Bronchial epithelial cell (primary cell): ENCODE measurements at places on chromosomes 1 and 21. TPM values are rescaled to one million over a fixed set of nuclear protein-coding genes. Genes with fewer than 3 reads are reported as not detected.

Gene GPR37L1
- under 0.01 TPM in 1 of 2 replicates, not detected in the other for total RNA-seq

Gene KRTAP22-1
- total RNA-seq = not detected in 2 replicates

Gene NFASC
- total RNA-seq = 0.53 and 1.0 TPM in 2 replicates

Gene FAM177B
- 0.38 TPM in 1 of 2 replicates, not detected in the other for total RNA-seq

Gene CRABP2
- total RNA-seq = 5.3 and 112 TPM in 2 replicates

Gene EVI5
- total RNA-seq = 21.1 and 42.2 TPM in 2 replicates

Gene PTPN7
- total RNA-seq = under 0.01 TPM in 1 of 2 replicates, not detected in the other

Gene DISC1
- 0.64 and 0.79 TPM in 2 replicates for total RNA-seq

Gene TNN
- total RNA-seq = not detected in 2 replicates
